ENCODE measurements at places on chromosomes 5 and 9.

DNA sequence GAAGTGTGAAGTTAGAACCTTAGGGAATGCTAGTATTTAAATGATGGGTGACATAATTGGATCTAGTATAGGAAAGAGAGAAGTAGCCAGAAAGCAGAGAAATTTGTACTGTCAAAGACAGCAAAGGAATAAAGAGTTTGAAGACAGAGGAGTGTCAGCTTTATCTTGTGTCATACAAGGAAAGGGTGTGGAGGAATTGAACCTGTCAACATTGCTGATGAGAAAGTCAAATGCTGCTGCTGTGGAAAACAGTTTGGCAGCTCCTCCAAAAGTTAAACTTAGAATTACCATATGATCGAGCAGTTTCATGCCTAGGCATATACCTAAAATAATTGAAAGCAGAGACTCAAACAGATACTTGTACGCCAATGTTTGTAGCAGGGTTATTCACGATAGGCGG lies 63.7 kb downstream of the DENND4C start:
- DNase-seq, result no peak

DNA sequence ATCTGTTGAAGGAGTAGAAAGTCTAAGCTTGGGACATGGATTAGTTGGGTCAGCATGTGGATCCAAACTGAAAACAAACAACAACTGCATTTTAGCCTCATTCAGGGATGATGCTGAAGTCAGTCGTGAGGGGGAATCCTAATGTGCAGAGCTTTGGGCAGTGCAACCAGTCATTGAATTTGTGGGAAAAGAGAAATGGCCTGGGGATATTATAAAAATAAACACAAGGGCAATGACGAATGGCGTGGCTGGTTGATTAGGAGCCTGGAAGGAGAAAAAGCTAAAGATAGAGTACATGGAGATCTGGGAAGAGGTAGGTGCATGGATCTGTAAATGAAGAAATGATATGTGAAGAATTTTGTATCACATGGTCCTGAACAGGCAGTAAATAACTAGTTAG lies 477.6 kb downstream of the TLE1 start:
- DNase-seq, result no peak

- DNase-seq, result no peak
Measured at GRCh38 chr9:10869687-10870086, 256.9 kb upstream of the PTPRD start.

DNA sequence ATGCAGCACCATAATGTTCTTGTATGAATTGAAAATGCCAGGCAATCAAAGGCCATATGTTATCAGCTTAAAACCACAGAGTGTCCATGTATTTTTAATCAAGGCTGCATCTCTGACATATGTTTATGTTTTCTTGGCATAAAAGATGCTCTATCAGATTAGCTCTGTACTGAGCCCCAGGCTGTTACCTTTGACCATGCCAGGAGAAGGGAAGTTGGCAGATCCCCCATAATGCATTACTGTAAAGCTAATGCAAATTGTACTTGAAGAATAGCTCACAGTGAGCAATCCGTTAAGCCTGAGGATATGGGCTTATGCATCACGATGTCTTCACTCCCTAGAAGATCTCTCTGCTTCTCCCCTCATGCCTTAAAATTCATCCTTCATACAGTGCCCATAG lies 414.4 kb downstream of the BRINP1 start:
- no peak for DNase-seq

DNA sequence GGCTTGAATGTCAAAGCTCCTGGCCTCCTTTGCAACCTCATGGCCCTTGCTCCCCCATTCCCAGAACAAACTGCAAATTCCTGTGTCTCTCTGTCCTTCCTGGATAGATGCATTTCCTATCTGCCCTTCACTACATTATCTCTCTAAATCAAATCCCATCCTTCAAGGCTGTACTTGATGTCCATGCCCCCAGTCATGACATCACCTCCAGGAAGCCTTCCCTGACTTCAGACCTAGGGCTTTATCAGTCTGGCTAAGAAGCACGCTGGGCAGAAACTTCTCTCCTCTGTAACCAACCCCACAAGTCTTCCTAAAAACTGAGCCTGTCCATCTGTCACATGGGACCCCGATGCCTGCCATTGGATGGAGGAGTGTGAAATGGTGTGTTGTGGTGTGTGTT lies 25.7 kb upstream of the TNIP1 start:
- DNase-seq, result no peak

DNA sequence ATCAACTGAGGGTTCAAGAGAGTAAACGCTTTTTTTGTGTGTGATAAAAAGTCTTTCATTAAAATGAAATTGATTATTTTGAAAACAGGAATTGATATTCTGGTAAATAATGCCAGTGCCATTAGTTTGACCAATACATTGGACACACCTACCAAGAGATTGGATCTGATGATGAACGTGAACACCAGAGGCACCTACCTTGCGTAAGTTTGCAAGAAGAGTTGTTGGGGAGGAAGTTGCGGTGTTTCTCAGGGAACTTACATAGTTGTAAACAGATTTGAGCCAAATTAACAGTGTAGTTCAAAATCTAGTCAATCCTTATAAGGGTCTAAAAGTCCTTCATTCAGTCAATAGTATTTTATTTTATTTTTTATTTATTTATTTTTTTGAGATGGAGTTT lies 28.9 kb downstream of the HSDL2 start:
- no peak for DNase-seq
